Uterus (tissue), 4 donors: ENCODE measurements at places on chromosomes 2 and 18.

- DNase-seq = no peak
Measured at GRCh38 chr2:51208521-51208920, 176.6 kb upstream of the NRXN1 start.

GRCh38 chr2:40418614-40419363, 33.1 kb downstream of the SLC8A1 start:
- no peak for DNase-seq

DNA sequence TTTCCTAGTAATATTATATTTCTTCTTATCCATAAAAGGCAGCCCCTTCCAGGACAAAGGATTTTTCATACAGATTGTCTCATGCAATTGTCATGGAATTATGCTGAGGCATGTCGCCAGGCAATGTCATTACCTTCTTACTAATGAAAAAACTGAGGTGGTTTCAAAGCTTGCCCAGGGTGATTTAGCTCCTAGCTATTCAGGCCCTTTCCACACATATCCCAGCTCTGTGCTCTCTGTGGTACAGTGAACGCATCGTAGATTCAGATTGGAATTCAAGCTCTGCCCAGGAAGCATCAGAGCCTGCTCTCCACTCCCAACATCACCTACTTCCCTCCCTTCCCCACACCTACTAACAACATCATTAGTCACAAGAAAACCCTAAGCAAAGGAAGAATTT, 60.1 kb downstream of the ATP8B1 start:
- no peak for DNase-seq

GRCh38 chr2:136482966-136483365, 282.4 kb upstream of the THSD7B start:
- DNase-seq = no peak

GRCh38 chr2:200856806-200857205, 7.7 kb downstream of the CLK1 start:
- DNase-seq = no peak

GRCh38 chr2:41695198-41696113, 352.4 kb upstream of the PKDCC start:
- no peak for DNase-seq

- no peak for DNase-seq
Measured at GRCh38 chr2:219496247-219496824, 2.4 kb upstream of the GMPPA start.

- no peak for DNase-seq
Measured at GRCh38 chr2:168694866-168695265, 107.6 kb upstream of the NOSTRIN start.

- DNase-seq = no peak
Measured at GRCh38 chr2:227415538-227416424, 28.0 kb upstream of the SCYGR1 start.

- no peak for DNase-seq
Measured at GRCh38 chr18:14000884-14001283, 85.5 kb upstream of the MC2R start.

DNA sequence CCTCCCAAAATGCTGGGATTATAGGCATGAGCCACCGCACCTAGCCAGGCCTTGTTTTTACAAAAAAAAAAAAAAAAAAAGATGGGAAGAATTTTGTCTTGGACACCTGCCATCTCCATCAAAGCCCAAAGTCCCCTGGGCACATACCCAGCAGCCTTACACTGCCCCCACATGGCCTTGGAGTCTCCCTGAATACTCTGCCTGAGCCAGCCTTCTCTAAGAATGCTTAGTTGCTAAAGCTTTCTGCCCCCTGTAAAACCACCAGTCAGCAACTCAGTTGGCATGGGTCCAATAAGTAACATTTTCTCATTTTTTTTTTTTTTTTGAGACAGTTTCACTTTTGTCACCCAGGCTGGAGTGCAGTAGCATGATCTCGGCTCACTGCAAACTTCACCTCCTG, 40.6 kb downstream of the SPC25 start:
- DNase-seq = peak; percentile 35

GRCh38 chr2:233976087-233976486, 58.9 kb downstream of the TRPM8 start:
- no peak for DNase-seq
